NCI-H82 (cell line): ENCODE measurements at places on chromosomes 3 and 15.

- no peak for DNase-seq
Observed at GRCh38 chr3:190096345-190096744, 24.4 kb downstream of the P3H2 start.

DNA sequence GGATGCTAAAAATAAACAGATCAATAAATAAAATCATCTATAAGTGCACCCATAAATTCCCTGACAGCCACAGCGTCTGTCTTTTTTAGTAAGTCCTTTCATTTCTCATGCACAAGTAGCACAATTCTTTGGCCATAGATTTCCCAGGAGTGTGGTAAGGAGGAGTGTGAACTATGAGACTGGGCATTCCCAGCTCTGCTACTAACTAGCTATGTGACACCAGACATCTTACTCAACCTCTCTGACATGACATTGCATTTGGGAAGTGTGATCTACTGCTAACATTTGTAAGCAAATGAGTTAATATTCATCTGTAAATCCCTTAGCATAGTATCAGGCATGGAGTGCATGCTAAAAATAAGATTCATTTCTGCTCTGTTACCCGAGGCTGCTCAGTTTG is 301.7 kb downstream of the NTRK3 start:
- no peak for DNase-seq

- peak; percentile 70 for DNase-seq
Observed at GRCh38 chr3:73868688-73869315, 244.1 kb upstream of the PDZRN3 start.

DNA sequence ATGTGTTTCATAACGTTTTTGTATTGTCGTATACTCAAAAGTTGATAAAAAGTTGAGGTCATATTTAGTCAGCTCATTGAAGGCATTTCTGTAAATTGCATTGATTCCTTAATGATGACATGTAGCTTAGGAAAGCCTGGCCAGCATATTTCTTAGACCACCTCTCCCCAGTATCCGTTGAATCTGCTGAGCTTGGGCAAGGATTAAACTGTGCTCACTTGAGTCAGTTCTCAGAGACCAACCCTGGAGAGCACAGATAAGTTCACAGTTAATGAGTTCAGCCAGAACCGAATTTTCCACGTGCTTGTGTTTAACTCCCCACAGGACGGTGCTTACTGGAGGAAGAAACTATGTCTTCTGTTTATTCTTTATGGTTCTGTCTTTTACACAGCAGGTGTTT is 132.7 kb downstream of the SLC25A26 start:
- DNase-seq, result no peak

GRCh38 chr3:156674911-156675829 is 780 bp downstream of the TIPARP start:
- peak; percentile 75 for DNase-seq

DNA sequence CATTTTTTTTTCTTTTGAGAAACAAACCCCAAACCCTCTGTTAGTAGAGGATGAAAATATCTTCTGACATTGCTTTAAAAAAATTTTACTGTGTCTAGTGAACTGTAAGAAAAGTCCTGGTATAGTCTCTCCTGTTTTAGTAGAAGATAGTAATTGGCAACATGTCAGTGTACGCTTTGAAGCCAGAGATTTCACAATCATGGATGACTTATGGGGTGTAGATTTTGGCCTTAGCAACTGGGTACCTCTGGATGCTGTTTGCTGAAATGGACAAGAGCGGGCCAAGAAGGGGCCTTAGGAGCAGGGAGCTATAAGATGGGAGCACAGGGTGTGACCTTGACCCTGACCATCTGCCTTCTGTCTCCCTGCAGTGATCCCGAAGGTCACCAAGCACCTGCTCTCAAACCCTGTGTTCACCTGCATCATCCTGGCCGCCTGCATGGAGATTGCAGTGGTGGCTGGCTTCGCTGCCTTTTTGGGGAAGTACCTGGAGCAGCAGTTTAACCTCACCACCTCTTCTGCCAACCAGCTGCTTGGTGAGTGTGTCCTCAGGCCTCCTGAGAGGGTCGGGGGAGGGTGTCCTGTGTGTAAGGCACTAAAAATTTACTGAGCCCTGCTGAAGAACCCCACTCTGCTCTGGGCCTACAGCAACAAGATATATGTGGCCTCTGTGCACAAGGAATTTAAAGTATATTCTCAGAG is 266.7 kb downstream of the SLCO3A1 start:
- DNase-seq, result no peak
